ENCODE measurements at places on chromosomes 6 and 20. TPM values are rescaled to one million over a fixed set of nuclear protein-coding genes. Genes with fewer than 3 reads are reported as not detected.

DNA sequence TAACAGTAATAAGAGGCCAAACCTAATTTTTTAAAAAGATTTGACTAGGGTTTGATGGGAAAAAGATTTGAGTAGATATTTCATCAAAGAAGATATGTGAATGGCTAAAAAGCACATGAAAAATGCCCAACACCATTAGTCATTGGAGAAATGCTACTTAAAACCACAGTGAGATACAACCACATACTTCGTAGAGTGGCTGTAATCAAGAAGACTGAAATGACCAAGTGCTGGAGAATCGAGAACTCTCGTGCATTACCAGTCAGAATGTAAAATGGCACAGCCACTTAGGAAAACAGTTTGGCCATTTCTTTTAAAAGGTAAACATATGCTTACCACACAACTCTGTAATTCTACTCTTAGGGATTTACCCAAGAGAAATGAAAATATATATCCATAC is 175.5 kb downstream of the EYA2 start:
- no peak for DNase-seq

DNA sequence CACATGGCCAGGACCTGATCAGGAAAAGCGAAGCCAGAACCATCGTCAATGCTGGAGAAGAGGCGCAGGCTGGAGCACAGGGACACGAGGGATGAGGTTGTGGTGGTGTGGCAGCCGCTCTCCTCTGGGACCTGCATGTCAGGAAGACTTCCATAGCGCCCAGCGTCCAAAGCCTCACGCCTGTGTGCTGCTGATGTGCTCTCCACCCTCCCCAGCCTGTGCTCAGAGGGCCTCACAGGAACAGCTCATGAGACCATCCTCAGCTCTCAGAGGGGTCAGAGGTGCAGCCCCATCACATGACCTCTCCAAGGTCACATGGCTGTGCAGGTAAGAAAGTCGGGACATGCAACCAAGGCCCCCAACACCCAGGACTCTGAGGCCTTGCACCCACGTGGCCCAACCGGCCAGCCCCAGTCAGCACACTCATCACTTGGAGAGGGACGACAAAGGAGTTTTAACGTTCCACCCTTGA is 84.4 kb downstream of the NINL start:
- DNase-seq = no peak

DNA sequence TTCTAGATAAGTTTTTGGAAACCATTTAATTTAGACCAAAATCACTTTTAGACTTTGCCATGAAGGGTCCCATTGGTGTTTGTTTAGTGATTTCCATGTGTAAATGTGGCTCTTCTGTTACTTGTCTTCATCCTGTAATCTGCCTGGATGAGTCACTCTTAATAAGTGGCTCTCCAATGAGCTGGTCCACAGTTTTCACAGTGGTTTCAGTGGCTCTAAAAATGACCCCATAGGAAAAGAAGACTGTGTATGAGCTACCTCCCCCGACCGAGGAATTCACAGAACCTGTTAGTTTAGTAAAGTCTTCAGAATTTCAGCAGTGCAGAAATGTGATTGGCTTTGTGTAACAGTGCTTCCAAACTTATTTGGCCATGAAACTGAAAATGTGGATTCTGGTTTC is 492.0 kb upstream of the MARCKS start:
- DNase-seq = no peak

GRCh38 chr20:32462900-32463641 is 104.9 kb downstream of the ASXL1 start:
- no peak for DNase-seq

POU3F2 gene
- 9.1 TPM for polyA plus RNA-seq
